ENCODE measurements at places on chromosomes 3 and 15. TPM values are rescaled to one million over a fixed set of nuclear protein-coding genes. Genes with fewer than 3 reads are reported as not detected.

The ALDH1A2 gene
- 0.31 TPM for total RNA-seq

The CLDN1 gene
- 3.0 TPM for total RNA-seq

The ZNF774 gene
- 2.3 TPM for total RNA-seq

The ADAMTS7 gene
- total RNA-seq, result 43.1 TPM

The ANKRD34C gene
- total RNA-seq, result not detected

The GOLGA8A gene
- total RNA-seq, result 19.8 TPM

The SUSD5 gene
- 3.3 TPM for total RNA-seq

The PLOD2 gene
- 28.7 TPM for total RNA-seq

The DENND4A gene
- 4.7 TPM for total RNA-seq

DNA sequence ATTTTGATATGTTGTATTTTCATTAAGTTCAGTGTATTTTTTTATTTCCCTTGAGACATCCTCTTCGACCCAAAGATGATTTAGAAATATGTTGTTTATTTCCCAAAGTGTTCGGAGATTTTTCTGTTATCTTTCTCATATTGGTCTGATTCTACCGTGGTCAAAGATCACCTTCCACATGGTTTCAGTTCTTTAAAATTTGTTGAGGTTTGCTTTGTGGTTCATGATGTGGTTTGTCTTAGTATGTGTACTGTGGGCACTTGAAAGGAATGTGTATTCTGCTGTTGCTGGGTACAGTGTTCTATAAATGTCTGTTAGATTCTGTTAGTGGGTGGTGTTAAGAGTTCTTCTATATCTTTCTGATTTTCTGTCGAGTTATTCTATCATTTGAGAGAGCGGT lies 103.4 kb upstream of the FHIT start:
- DNase-seq, result no peak

- no peak for DNase-seq
Observed at GRCh38 chr15:74427607-74428441, 5.9 kb downstream of the SEMA7A start.

DNA sequence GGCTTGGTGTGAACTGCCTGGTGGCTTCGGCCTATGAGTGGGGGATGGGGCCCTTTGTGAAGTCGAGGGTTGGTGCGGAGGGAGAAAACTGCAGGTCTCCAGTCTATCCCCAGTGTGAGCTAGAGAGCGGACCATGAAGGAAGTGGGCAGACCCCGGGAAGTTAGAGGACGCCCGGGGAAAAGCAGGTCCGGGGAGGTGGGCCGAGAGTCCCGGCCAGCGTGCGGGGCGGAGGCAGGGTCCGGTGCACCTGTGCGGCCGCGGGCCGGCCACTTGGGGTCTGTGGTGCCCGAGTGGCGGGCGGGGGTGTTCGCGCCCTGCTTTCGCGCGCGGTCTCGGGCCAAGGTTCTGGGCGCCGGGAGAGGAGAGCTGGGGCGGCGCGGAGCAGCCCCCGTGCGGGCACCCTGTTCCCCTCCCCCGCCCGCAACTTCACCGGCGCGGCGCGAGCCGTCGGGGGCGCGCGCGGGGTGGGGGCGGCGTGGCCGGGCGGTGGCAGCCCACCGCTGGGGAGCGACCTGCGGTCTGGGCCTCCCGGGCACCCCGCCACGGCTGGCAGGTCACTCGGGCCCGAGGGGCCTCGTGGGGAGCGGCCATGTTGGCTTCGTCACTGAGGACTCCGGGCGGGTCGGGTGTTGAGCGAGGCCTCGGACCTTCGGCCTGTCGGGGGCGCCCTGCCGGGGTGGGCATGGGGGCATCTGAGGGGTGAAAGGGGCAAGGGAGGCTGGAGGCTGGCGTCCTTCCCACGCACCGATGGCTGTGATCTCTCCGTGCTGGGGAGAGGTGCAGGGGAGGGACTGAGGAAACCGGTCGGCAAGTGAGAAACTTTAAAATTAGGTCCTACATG lies 4.8 kb downstream of the UBE2E1 start:
- DNase-seq, result peak; percentile 84

DNA sequence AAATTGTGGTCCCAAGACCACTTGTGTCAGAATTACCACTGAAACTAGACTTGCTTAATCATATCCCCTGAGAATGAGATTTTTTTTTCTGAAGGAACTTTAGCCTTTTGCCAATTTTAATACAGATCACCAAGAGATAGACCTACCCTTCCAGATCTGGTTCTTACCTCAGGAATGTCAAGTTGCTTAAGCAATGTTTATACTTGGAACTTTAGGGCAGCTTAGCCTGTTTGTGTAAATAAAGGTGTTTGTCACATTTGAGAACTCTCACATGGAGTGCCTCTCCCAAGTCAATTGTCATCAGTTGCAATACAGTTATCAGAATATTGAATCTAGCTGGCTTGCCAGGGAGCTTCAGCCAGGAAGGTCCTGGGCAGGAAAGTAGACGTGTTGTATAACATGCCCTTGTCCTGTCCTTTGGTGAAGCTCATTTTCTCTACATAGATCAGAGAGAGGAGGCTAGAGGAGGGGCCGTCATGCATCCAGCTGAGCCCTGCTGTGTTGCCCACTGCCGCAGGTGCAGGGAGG lies 3.9 kb downstream of the GPD1L start:
- no peak for DNase-seq

- no peak for DNase-seq
Observed at GRCh38 chr3:11382146-11382745, 110.0 kb downstream of the ATG7 start.

DNA sequence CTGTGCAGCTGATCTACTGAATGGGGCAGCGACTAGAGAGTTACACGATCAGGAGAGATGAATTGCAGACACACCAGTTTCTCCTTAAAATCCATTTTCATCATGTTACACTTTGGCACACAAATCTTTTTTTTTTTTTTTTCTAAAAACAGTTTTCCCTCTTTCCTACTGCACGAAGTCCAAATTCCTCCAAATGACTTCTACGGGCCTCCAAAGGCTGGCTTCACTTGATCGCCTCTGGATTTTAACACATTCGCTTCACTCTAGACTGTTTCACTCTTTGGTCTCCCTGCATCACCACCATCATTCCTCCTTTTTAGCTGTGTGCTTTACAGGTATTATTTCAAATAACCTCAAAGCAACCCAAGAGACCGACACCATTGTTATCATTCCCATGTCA lies 268.6 kb downstream of the RORA start:
- no peak for DNase-seq

- no peak for DNase-seq
Observed at GRCh38 chr15:82093774-82094211, 48.0 kb upstream of the MEX3B start.

DNA sequence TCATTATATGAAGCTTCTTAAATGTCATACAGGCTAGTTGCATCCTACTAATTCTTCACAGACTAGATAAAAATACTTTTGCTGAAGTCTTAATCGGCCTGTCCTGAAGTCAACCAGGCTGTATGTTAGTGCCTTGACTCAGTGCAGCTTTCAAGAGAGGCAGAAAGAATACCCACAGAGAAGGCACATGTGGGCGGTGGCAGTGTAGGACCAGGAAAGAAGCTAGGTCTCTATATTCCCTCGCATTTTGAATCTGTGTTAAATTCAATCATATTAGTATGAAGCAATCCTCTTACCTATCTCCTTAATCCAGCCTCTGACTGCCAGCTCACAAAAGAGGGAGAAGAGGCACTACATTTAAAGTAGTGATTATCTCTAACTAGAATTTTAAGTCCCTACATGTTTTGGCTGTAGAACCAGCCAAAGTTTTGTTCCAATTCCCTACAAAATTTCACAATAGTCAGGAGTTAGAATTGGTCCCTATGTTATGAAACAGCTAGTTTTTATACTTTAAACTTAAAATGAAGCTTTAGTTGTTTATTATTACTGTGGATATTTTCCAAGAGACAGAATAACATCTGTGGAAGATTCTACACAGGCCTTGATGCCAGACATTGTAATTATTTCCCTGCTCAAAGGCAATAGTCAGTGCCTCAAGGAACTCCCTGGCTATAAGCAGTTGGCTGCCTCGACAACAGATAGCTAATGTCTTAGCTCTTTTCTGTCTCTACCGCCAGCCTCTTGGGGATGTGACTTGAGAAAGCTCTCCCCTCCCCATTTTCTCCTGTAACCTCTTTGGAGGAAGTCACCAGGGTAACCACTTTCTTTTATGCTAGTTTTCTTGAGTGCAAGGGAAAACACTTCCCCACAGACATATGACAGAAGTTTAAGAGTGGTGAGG lies 31.9 kb downstream of the CRTC3 start:
- DNase-seq, result no peak

GRCh38 chr15:47754312-47754711 lies 37.0 kb downstream of the SEMA6D start:
- no peak for DNase-seq

GRCh38 chr3:14439501-14440167 lies 37.2 kb downstream of the SLC6A6 start:
- DNase-seq, result no peak

- no peak for DNase-seq
Observed at GRCh38 chr3:9194509-9195184, 54.8 kb downstream of the SRGAP3 start.

DNA sequence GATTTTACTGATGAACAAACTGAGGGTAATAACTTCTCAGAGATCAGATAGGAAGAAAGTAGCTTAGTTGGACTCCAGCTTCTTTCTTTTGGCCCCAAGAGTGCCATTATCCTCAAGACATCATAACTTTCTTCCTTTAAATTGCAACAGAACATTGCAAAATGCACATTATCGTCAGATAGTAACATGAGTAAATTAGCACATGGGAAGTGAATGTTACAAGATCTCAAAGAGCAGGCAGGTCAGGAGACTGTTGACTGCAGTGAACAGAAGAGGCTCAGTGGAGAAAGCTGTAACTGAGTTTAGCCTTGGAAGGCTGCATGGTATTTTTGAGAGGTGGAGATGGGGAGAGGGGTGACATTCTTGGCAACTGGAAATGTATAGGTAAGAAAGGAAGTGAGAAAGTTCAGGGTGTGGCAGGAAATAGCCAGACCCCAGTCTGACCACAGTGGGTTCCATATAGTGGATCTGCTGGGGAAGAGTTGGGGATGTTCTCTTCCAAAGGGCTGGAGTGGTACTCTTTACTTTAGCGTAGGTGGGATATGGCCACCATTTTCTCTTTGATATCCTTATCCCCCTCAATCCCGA lies 307.7 kb downstream of the RPLP1 start:
- DNase-seq, result no peak

DNA sequence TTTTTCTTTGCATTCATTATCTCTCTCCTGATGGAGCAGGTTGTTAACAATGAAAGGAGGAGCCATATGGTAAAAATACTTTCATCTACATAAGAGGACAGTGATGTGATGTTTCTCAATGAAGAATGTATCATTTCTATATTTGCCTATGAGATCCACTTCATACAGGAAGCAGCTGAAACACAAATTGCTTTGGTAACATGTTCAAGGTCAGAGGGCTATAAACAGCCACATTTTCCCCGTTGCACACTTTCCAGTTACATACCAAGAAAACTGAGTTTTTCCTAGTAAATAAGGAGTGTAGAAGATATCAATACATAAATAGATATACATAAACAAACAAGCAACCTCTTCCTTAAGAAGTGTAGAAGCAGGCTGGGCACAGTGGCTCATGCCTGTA lies 32.6 kb upstream of the GYG1 start:
- DNase-seq, result no peak

GRCh38 chr3:171491361-171491760 lies 31.2 kb upstream of the TNIK start:
- no peak for DNase-seq

DNA sequence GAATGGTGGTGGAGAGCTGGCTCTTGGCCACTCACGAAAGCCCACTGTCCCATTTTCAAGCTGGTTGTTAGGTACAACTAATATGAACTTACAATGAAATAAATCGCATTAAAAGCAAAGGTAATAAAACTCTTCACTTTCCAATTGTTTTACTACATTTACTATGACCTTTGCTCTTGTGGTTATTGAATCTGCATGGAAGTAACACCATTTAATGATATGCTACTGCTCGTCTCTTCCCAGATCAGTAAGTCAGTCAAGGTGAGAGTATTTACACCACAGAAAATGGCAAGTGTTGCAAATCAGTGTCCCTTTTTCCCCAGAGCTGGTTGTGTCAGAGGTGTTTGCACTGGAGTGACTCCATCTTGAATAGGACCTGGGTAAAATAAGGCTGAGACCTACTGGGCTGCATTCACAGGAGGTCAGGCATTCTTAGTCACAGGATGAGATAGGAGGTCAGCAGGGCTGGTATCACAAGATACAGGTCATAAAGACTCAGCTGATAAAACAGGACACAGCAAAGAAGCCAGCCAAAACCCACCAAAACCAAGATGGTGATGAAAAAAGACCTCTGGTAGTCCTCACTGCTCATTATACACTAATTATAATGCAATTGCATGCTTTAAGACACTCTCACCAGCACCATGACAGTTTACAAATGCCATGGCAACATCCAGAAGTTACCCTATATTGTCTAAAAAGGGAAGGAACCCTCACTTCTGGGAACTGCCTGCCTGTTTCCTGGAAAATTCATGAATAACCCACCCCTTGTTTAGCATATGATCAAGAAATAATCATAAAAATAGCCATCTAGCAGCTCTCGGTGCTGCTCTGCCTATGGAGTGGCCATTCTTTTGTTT lies 57.6 kb downstream of the FRMD4B start:
- no peak for DNase-seq

GRCh38 chr3:65177960-65178376 lies 490.2 kb upstream of the ADAMTS9 start:
- no peak for DNase-seq

DNA sequence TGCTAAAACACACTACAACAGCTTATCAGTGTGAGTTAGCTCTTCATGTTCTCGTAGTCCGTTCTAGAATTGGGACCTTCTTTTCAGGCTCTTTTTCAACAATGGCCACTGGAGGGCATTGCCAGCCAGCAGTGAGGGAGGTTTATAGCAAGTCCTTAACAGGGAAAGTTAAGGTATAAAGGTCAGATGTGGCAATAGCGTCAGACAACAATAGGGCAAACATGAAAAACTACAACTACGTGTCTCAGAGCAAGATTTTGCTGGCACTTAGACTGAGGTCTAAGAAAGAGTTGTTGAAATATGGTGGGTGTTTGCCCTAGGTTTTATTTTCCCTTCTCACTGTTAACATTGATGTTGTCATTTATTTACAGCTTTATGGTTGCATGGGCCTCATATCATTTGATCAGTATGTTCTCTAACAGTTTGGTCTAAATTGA lies 161.4 kb downstream of the GMNC start:
- DNase-seq, result no peak

DNA sequence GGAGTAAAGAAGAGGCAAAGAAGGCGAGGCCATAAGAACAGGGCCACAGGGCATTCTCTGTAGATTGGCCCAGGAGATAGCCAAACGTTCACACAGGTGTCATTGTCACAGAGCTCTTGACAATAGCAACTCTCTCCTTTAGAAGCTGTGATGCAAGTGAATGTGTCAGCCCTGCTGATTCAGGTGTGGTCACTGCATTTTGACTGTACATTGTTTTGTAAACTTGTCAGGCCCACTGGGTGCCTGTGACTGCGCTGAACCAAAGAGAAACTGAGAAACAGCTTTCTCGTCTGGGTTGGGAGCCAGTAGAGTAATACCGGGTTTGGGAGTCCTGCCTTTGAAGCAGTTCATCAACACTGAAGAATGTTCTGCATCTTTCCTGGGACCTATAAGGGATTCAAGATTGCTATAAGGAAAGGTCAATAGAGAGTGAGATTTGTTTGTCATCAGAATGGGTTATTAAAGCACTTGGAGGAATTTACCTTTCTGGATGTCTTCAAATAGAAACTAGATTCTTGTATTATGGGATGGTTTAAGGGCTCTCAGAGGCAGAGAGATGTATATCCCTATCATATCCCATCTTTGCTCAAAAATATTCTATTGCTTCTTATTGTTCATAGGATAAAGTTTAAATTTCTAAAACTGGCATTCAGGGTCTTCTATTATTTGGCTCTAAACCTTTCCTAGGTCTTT lies 45.4 kb downstream of the TMEM45A start:
- DNase-seq, result no peak

All from H1 (cell line).